NCI-H2081 (cell line): ENCODE measurements at places on chromosomes 16 and 17.

DNA sequence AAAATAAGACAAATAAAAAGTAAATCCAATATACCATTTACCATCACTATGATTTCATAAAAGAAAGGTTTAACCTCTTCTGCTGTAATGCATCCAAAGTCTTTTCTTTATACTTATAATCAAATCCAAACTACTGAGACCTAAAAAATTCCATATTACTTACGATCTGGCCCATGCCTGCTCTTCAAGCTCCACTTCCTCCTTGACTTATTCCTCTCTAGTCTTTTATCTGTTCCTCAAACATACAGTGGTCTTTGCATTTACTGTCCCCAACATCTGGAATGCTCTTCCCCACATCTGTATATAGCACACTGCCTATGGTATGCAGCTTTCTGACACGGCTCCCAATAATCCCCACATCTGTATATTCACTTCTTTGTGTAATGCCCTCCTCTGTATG is 33.8 kb downstream of the PCTP start:
- no peak for DNase-seq

DNA sequence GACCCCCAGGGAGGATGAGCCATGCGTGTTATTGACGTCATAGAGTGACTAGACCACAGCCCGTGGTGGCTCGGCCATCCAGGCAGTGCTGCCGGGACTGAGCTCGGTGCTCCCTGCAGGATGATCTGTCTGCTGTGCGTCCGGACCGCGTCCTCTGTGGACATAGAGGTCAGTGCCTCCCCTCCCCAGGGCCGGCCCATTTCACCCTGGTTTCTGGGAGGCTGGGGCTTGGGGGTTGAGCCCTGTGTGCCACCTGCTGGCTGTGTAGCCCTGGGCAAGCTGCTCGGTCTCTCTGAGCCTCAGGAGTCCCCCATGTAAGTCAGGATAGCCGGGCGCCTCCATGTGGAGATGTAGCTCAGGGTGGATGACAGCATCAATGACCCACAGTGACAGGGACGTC is 8.3 kb downstream of the TSC2 start:
- no peak for DNase-seq

GRCh38 chr17:2608350-2608913 is 15.0 kb downstream of the PAFAH1B1 start:
- DNase-seq = no peak

GRCh38 chr16:23006380-23006779 is 142.9 kb downstream of the USP31 start:
- no peak for DNase-seq

DNA sequence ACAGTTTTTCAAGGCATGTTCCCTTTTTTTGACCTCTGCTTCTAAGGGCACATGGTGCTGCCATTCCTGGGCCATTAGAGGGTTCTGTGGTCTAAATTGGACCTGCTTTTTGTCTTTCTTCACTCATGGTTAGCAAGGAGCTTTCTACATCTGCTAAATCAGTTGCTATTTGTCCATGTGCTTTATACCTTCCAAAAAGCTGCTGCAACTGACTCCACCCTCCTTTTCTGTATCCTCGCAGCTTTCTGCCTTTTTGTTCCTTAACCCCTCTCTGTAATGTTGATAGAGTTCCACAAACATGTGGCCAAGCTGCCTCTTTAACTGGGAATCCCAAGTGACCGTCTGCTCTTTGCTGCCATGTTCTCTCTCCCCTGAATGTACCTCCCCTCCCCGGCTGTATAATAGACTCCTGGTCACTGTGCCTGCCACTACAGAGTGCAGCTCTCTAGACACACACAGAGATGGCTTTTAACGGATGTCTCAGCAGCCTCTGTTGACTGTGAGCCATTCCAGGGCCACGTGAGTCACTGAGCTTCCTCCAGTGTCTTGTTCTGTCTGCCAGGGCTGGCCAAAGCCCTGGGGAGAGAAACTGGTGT is 57.4 kb upstream of the TEKT3 start:
- DNase-seq = no peak

DNA sequence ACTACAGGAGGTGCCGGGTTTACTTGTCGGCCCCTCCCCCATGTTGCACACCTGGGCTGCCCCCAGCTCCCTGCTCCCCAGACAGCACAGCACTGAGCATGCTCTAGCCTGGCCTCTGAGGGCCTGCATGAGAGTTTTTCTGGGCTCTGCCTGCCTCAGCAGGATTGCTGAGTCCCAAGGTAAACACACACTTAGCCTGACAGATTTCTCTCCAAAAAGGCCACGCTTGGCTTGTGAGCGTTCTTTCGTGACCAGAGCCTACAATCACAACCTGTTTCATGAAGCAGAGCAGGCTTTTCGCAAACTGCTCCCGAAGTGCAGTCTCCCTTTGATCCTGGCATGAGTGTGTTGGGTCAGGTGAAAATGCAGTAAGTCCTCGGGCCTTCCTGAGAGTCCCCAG is 9.8 kb upstream of the CD300E start:
- no peak for DNase-seq

DNA sequence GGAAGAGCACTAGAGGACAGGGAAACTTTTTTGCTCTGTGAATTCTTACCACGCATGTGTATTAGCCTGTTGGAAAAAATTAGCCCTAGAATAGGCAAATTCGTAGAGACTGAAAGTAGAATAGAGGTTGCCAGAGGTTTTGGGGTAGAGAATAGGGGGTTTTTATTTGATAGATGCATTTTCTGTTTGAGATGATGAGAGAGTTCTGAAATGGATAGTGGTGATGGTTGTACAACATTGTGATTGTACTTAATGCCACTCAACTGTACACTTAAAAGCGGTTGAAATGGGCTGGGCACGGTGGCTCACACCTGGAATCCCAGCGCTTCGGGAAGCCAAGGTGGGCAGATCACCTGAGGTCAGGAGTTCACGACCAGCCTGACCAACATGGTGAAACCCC is 8.0 kb upstream of the DOC2B start:
- DNase-seq = no peak

- DNase-seq = no peak
Measured at GRCh38 chr16:8892101-8892575, 10.0 kb downstream of the LITAFD start.

- DNase-seq = no peak
Measured at GRCh38 chr17:75348386-75349012, 57.0 kb downstream of the GRB2 start.

GRCh38 chr16:66651965-66652364 is 44.6 kb downstream of the CMTM4 start:
- DNase-seq = no peak
